ENCODE measurements at places on chromosomes 16 and 17.

DNA sequence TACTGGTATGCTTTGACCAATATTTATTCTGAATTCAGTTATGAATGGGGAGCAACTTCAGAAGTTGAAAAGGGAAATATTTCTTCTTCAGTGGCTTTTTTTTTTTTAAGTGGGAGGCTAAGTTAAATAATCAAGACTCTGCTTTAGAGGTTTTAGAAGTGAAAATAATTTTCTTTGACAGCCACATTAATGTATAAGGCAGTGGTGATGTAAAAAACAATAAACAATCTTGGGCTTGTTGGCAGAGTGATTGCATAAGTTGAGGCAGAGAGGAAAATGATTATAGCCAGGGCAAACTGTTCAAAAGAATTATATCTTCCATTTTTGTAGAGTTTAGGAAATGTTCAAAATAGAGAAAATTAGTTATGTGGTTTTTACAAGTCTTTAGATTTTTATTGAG is 5.4 kb upstream of the KRT12 start:
- no peak for DNase-seq

DNA sequence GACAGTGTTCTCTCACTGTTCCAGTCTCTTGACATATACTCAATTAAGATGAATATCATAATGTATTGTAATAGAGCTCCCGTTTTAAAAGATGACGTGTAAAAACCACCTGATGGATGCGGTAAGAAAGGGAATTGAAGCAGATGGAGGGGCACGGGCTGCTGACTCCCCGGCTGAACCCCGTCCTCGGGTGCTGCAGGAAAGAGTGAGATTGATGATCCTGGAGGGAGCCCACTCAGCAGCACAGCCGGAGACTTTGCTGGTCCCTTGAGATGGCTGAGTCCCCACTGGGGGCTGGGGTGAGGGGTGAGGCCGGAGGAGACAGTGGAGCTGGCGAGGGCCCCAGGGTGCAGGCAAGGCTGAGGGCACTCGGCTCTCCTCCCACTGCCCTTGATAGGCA is 217.4 kb downstream of the RPTOR start:
- DNase-seq: no peak

- no peak for DNase-seq
Measured at GRCh38 chr16:58807276-58807675, 73.2 kb upstream of the GOT2 start.

DNA sequence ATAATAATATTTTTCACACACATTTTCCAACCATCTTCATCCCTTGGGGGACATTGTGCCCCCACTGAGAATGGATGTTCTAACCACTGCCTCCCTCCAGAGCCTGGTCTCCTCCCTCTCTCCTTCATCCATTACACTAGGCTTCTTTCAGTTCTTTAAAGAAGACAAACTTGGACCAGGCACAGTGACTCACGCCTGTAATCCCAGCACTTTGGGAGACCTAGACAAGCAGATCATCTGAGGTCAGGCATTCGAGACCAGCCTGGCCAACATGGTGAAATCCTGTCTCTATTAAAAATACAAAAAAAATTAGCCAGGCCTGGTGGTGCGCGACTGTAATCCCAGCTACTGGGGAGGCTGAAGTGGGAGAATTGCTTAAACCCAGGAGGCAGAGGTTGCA is 6.5 kb downstream of the ALOX15 start:
- no peak for DNase-seq

GRCh38 chr17:68204736-68205135 is 43.1 kb upstream of the AMZ2 start:
- no peak for DNase-seq

- DNase-seq: no peak
Measured at GRCh38 chr16:24999856-25000461, 15.2 kb downstream of the ARHGAP17 start.

DNA sequence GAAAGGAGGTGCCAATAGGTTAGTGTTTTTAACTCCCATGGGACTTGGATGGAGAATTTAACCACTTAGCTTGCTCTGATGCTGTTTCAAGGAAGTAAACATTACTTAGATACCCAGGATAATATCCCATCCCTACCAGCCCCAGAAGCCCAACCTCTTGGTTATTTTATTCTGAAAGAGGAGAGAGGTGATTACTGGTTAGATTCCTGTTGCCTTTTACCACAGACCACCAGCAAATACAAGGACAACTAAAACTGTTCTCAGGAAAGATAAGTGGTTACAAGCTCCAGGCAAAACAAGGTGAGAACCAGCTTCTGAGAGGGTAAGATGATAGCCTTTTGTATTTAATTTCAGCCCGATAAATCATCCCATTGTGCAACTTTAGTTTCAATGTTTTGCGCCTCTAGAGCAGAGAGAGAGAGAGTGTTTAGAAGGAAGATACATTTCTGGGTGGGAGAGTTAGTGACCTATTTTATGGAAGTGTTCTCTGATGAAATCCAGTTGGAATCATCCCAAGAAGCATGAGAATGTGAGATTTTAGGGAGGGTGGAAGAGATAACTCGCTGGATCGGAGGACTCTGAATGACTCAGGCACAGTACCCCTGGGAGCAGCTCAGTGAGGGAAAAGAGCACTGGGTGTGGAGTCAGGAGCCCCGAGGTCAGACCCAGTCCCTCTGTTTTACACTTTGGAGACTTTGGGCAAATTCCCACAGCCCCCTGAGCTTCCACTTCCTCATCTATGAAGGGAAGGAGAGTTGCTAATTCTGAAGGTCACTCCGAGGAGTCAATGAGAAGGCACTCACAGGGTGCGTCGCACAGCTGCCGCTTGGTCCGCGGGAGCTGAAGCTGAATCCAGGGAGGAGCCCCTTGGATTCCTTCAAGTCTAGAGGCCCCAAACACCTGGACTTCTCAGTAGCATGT is 12.1 kb downstream of the GLP2R start:
- no peak for DNase-seq

DNA sequence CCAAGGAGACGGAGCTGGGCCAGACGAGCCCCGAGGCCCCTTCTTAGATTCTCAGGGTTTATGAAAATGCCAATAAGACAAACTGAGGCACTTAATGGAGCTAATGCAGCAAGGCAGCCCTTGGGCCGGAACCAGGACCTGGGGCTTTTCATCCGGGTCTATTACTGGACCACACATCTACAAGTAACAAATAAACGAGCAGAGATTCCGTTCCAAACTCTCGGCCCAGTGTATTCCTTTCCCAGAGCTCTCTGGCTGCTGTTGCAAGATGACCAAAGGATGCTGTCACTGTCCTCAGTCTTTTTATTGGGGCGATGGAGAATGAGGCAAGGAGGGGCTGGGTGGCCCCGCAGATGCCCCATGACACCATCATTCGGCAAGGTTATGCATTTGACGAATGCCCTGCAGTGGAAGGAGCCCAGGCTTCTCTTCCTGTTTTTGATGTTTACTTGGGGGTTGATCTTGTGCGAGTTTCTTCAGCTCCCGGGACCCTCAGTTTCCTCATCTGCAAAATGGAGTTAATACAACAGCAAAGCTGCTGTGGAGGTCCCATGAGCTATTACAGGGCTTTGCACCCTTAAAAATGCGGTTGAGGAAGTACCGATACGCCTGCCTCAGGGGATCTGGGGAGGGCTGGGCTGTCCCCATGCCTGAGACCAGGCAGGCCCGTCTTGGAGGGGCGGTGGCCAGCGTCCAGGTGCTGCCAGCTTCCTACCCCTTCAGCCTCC is 1.1 kb upstream of the NTN1 start:
- no peak for DNase-seq

GRCh38 chr16:8194794-8195193 is 395.5 kb downstream of the TMEM114 start:
- no peak for DNase-seq
